ENCODE measurements at places on chromosomes 16 and 17. TPM values are rescaled to one million over a fixed set of nuclear protein-coding genes. Genes with fewer than 3 reads are reported as not detected.
A peak's percentile ranks its signal among the peaks of the same experiment; 100 is the strongest.

DNA sequence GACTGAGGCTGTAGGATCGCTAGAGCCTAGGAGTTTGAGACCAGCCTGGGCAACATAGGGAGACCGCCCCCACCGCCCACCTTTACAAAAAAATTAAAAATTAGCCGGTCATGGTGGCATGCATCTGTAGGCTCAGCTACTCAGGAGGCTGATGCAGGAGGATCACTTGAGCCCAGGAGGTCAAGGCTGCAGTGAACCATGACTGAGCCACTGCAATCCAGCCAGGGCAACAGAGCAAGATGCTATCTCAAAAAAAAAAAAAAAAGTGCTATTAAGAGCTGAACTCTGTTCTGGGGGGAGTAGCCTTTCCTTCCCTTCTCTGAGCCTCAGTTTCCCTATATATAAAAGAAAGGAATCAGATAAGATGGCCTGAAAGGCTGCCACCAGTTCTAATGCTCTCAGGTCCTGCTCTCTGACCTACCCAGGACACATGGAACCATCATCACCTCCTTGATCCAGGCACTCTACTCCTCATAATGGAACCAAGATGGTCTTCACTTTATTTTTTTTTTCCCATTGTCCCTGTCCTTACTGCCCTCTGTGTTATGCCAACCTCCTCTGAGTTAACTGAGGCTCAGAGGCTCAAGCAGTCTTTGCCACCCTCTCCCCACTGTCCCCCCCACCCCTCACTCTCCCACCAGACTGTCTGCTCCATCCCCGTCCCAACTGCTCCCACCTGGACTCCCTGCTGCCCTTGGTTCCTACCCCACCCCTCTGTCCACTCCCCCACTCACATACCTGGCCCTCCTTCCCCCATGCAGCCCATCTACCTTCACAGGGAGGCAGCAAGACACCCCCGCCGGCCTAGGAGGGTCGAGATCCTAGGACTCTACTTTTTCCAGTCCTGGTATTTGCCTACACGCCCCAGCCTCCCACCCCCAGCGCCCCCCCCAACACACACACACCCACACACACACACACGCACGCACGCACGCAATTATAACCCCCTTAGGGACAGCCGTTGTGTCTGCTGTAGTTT, 23.8 kb upstream of the EIF1 start:
- no peak for DNase-seq

- DNase-seq, result no peak
Observed at GRCh38 chr16:6081320-6081976, 983.9 kb upstream of the EEF2KMT start.

- no peak for DNase-seq
Observed at GRCh38 chr16:57009643-57010170, 20.4 kb downstream of the NLRC5 start.

GRCh38 chr17:13002761-13003453, 14.9 kb downstream of the ELAC2 start:
- peak; percentile 66 for DNase-seq

- no peak for DNase-seq
Observed at GRCh38 chr17:31122746-31123145, 28.0 kb downstream of the NF1 start.

DNA sequence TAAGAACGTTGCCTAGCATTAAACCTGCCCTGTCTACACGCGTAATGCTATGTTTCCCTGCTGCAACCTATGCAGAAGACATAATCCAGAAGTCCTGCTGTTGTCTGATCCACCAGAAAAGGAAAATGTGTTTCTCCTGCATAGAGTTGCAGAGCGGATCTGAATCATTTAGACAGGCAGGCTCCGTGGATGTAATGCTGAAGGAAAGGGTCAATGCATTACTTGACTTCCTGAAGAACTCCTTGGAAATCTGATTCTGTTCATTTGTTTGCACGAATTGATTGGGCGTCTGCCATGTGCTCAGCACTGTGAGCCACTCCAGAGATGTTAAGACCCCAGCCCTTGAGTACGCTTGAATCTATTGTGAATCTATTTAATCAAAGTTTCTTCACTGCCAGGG, 83.4 kb downstream of the FOXL1 start:
- no peak for DNase-seq

- no peak for DNase-seq
Observed at GRCh38 chr16:68605746-68606145, 39.4 kb upstream of the CDH3 start.

The ADAD2 gene
- not detected for total RNA-seq

The CCDC200 gene
- total RNA-seq, result not detected
